ENCODE measurements at places on chromosomes 3 and 15.
A peak's percentile ranks its signal among the peaks of the same experiment; 100 is the strongest.

DNA sequence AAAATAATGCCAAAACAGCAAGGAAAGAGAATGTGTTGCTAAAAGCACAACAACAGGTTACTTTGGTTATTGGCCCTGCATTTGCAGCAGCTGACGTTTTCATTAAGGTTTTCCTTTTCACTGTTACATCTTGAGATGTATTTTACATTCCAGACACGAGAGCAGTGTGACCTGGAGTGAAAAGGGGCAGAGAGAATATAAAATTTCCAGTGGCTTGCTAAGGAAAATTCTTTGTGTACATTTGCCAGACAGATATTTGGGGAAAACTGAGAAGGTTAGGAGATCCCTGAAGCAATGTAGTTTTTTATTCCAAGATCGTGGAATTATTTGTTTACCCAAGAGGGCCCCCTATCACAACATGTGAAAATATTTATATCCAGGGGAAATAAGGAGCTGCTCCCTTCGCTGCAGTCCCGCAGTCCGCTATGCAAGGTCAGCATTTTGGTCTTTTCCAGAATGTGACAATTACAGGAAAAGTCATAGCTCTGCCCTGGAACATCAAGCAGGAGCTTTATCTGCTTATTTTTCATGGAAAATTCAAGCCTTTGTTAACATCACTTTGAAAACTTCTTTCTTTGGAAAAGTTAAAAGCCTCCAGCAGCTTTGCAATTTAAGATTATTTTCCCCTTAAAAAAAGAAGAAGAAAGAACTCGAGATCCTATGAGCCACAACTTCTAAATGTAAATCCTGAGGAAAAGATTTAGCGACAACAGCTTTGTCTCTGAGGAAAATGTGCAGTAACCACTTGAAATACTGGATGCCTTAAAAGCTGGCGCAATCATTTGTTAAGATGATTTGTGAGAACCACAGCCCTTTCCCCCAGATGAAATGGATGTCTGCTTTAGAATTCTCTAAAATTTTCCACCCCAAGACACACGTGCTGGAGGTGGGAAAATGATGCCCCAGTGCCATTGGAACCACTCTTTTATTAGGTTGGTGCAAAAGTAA is 256.4 kb upstream of the TPM1 start:
- no peak for DNase-seq

DNA sequence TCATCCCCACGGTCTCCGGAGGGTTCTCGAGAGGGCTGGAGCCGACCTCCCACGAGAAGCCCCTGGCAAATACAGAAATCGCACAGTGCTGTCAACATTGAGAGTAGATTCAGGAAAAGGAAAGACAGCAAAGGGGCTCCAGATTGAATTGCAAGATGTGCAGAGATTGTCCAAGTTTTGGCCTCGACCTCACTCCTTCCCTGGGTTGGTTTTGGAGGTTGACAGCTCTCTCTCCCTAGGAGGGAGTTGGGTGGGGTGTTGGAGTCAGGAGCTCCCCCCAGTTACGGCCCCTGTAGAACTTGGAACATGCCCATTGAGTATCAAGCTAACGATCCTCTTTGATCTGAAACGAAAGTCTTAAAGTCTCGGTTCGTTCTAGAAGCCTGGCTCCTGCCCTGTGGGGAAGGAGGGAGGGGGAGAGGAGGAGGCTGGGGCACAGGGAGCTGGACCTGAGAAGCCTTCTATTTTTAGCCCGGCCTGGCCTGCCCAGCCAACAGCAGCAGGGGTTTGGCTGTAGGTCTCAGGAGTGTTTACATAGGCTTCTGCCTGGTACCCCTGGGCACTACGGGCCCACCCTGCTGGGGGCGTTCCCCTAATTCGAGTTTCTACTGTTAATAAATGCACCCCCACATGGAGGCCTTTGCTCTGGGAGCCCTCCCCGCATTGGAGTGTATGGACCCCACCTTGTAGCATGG is 672 bp upstream of the KY start:
- peak; percentile 90 for DNase-seq

GRCh38 chr15:64348455-64348854 is 7.5 kb downstream of the CSNK1G1 start:
- DNase-seq = no peak

DNA sequence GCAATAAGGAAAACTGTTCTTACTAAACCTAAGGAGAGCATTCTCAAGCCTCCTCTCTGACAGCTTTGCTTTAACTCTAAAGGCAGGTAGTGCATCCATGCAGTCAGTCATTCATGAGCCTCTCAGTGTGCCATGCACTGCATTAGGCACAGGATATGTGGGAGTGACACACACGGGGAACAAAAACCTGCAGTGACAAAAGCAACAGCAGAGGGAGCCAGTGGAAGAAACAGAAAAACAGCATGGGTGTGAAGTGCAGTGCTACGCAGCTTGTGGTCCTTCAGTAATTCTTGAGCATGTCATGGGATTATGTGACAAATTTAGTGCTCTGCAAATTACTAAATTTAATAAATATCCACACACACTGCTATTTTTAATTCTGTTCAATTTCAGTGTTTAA is 230.7 kb downstream of the BBX start:
- no peak for DNase-seq

GRCh38 chr3:143644370-143645089 is 203.7 kb downstream of the SLC9A9 start:
- peak; percentile 67 for DNase-seq

DNA sequence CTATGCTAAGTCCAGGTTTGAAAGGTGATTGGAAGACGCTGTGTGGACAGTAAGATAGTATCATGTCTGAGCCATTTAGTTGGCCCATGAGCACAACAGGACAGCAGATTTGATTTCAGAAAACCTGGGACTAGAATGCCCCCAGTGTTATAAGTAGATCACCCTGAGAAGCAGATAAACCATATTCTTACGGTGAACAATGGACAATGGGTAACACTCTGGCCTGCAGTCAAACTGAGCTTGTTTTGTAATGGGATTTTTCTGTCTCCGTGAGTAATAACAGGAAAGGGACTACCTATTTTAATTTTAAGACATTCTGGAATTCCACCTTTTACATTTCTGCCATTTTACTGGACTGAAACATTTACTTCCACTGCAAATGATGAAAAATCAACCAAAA is 71.5 kb downstream of the LDHAL6B start:
- no peak for DNase-seq

- DNase-seq = no peak
Observed at GRCh38 chr15:78626381-78626995, 5.7 kb upstream of the CHRNA3 start.

- no peak for DNase-seq
Observed at GRCh38 chr3:117346901-117347300, 637.3 kb downstream of the TUSC7 start.

GRCh38 chr15:44738340-44738984 is 2.1 kb downstream of the TRIM69 start:
- no peak for DNase-seq

GRCh38 chr3:128068156-128068620 is 16.0 kb downstream of the SEC61A1 start:
- DNase-seq = peak; percentile 83

DNA sequence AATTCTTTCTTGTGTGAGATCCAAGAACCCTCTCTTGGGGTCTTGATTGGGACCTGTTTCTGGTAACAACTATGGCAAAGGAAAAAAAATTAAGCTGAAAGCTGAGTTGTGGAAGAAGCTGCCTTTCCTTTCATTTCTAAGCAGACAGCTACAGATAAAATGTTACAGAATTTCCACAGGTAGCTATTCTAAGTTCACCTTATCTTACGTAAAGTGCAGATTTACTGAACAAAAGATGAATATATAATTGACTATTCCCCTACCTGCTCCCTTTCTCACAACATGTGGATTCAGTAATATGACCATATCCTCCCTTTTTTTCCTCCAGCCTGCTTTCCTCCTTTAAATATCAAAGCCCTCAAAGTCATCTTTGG is 36.6 kb downstream of the CLEC3B start:
- no peak for DNase-seq

GRCh38 chr3:117927825-117928224 is 1106.8 kb downstream of the IGSF11 start:
- DNase-seq = no peak

DNA sequence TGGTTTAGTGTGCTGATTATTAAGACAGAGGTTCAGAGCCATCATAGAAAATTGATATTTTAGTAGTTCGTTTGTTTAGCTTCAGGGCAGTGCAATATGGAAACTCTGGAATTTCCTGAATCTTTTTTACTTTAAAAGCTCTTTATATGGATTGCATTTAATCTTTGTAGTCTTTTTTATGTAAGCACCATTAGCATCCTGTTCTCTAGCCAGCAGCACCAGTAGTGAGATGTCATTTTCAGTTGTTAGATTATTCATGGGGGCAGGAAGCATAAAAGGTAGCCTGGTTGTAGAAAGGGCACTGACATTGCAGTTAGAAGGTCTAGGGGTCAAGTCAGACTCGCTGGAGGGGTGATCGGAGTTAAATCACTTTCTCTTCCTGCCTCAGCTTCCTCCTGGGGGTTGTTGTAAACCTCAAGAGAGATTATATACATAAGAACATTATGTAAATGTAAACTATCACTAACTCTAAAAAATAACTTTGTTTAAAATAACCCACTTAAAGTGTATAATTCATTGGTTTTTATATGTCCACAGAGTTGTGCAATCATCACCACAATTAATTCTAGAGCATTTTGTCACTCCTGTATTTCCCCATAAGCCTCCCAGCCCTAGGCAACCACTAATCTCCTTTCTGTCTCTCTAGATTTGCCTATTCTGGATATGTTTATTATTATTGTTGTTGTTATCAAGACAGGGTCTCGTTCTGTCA is 31.4 kb upstream of the ITPKA start:
- no peak for DNase-seq

- no peak for DNase-seq
Observed at GRCh38 chr3:40739971-40740370, 215.2 kb downstream of the ZNF621 start.

DNA sequence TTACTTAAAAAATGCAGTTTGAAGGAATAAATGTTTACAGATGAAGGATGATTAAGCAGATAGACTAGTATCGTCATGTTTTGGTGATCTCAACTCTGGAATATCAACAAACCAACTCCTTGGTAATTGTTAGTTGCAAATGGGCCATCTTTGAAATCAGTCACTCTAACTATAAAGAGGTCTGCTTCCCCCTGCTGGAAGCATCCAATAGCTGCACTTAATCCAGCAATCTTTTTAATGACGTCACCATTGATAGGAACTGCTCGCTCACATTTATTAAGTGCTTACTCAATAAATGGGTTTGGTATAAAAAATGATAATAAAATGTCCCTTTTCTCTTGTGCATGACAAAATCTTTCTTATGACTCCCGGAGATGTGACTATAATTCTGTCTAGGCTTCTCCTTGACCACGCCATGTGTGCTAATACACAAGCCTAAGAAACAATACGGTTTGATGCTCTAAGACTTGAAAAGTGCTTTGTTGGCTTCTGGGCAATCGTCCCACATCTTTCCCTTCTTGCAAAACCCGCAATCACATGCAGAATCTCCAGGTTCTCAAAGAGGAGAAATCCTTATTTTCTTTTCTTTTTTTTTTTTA is 227.6 kb upstream of the POU1F1 start:
- DNase-seq = peak; percentile 85

- DNase-seq = no peak
Observed at GRCh38 chr3:153354641-153355040, 192.6 kb downstream of the RAP2B start.

DNA sequence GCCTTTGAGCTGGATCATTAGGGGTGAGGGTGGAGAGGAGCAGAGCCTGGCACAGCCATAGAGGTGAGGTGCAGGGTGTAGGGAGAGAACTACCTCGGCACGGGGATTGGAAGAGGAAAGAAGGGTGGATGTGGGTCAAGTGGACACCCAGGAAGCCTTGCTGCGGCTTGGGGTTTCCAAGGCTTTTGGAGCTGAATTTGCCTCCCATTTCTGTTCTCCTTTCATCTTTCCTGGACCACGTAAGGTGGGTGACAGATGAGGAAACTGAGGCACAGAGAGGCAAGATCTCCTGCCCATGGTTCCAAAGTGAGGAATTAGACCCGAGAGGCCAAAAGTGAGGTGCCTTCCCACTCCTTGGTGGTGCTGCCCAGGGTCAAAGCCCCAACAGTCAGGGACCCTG is 35.4 kb upstream of the SFMBT1 start:
- DNase-seq = no peak

DNA sequence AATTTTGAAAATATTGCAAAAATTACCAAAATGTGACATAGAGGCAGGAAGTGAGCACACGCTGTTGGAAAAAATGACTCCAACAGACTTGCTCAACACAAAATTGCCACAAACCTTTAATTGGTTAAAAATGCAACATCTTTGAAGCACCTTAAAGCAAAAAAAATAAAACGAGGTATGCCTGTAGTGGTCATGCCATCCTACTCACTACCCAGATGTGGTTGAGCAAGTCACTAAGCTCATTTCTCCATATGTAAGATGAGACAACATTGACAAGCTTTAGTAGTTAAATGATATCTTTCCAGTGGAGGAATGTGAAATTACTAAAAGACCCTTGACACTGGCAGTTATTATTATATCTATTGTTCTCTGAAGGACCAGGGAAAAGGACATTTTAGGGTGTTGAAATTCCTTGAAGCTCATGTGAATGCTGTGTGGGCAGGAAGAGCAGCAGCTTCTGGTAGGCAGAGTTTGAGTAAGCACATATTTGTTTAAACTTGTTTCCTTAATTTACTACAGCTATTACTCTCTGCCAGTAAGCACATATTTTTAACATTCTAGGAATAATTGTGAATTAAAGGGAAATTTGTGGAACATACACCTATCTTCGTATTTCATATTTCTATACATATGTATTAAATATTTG is 131.6 kb upstream of the P2RY1 start:
- DNase-seq = no peak

GRCh38 chr3:73901686-73902085 is 276.9 kb upstream of the PDZRN3 start:
- DNase-seq = no peak

- DNase-seq = no peak
Observed at GRCh38 chr3:149502438-149502837, 27.9 kb downstream of the TM4SF4 start.

DNA sequence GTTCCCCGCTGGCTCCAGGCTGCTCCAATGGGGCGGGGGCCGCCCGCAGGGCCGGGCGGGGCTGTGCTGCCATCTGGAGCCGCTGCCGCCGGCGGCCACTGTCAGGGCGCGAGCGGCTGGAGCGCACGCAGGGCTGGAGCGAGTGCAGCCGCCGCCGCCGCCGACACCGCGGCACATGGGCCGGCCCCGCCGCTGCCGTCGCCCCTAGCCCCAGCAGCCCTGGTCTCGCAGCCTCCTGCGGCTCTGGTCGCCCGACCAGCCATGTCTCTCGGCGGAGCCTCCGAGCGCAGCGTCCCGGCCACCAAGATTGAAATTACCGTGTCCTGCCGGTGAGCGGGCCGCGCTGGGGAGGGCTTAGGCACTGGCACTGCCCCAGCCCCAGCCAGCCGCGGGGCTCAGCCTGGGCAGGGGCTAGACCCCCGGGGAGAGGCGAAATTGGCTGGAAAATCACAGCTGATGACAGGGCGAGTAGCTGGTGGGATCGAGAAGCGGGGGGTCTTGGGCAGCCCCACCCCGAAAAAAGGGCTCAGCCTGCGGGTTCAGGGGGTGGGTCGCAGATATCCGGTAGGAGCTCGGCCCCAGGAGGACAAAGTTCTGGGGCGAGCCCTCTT is at the start of gene CPNE9:
Gene CPNE9, plus strand, starts transcription at position 98 of the 611 bp plus-strand sequence. Its CDS starts 164 bp downstream, at position 262.
- DNase-seq = no peak

DNA sequence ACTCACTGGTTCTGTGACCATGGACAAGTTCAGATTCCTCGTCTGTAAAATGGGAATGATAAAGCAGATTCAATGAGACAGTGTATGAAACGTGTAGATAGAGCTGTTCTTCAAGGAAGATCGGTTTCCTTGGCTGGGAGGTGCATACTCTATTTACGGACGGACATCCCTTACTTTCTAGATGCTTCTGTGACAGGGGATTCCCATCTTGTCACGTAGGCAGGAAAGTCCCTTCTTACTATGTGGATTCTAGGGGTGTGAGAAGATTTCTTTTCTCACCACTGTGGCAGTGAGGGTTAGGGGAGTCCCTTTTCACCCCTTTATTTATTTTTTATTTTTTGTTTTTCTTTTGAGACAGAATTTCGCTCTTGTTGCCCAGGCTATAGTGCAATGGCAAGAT is 180.9 kb upstream of the TBL1XR1 start:
- DNase-seq = peak; percentile 73
